Activated CD4-positive, CD25-positive, alpha-beta regulatory T cell treated with anti-CD3 and anti-CD28 coated beads, Interleukin-2, amount 50 U/mL, for 16 hours (primary cell): ENCODE measurements at places on chromosomes 11 and 22.

- DNase-seq = no peak
Measured at GRCh38 chr11:71420455-71421241, 27.5 kb downstream of the DHCR7 start.

DNA sequence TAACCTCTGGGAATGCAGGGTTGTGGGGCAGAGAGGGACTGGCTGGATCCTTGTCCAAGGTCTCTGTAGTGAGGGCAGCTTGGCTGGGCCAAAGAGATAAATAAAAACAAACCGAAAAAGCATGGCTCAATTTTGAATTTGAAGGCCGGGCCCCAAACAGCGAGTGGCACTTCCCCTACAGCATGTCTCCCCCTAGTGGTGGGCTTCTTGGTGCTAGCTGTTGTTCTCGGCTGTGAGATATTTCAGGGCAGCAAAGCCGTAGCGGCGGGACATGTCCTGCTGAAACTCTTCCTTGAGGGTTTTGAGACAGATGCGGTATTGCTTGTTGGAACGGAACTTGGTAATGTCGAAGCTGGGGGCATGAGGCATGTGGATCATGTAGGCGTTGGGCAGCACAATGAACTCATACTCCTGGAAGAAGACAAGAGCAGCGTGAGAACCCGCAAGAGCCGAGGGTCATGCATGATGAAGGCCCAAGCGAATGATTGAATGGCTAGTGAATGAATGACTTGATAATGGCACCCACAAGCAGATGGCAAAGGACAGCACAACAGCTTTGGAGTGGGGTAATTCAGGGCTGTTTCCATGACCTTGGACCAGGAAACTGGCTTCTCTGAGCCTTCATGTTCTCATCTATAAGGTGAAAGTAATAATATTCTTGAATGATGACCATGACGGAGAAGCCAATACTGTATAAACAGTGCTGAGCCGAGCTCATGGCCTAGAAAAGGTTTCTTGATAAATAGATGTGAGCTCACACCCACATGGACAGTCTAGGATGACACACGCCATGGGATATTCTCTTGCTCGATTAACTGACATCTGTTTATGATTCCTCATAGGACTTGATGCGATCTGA lies 216.3 kb upstream of the SYN3 start:
- no peak for DNase-seq

- DNase-seq = no peak
Measured at GRCh38 chr11:111930472-111930871, 6.7 kb upstream of the DIXDC1 start.

DNA sequence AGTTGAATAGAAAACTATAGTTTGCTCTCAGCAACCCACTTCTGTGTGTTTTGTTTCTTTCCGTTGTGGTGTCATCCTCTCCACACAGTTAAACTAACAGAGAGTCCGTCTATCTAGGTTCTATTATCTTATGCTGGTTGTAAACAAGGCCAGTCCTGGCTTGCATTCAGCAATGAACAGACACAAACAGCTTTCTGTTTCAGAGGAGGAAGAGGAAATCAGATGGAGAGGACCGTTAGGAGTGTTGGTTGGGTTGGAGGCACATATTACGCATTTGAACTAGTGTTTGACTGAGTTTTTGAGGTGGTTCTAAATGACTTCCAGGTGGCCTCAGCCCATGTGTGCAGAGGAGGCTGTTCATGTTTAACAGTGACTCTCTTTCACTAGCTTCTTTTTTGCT lies 129.5 kb upstream of the SORL1-AS1 start:
- DNase-seq = no peak

DNA sequence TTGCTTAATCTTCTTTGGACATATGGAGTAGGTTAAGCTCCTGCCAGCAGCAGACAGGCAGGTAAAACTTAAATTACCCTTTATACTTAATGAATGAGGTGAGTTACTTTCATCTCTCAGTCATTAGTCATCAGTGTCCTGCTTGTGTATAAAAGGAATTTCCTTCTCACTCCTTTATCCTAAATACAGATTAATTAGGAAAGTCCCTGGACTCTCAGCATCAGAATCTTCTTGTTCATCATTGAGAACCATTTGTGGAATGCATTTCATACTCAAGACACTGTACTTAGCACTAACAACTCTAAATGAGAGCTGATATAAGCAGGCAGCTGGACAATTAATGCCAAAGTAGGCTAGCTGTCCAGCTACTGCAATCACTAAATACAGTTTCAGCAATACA lies 630.4 kb downstream of the METTL15 start:
- no peak for DNase-seq

DNA sequence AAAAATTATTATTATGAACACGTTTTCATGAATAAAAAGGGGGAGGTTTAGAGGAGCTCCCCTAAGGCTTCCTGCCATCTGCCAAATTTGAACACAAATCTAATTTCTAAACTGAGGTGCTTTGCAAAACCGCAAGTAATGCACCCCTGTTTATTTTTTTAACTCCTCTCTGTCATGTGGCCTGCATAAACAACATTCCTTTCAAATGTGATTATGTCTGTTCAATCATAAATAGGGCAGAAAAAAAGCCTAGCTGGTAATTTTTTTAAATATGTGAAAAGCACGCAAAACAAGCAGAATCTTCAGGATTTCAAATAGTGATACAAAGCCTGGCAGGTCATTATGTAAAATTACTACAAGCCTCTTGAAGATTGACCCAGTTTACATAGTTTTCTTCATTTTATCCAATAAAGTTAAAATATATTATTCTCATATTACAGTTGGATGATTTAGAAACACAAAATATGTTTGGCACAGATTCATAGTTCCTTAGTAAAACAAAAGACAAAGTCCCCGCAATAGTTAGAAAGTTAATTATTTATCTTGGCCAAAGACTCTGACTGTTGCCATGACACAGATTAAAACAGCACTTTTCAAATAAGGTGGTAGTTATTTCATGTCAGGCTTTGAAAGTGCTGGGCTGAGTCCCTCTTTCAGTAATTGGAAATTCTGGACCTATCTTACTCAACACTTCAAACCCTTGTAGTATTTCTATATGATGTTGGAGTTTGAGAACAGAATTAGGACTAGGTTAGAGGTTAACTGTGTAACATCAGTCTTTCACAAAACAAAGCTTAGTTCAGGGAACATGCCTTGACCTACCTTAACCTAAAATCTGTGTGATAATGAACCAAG lies 200.3 kb upstream of the MPPED2 start:
- DNase-seq = no peak

DNA sequence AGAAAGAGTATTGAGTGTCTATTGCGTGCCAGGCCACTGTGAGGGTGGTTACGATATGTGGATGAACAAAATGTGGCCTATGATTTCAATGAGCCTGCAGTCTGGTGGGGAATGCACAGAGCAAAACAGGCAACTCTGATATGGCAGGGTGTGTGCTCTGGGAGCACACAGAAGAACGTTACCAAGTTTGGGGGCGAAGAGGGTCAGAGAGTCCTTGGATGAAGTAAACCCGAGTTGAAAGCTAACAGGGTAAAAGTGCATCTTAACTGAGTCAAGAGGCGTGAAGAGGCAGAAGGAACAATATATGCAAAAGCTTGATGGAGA lies 258 bp downstream of the CFAP68 start:
- no peak for DNase-seq

DNA sequence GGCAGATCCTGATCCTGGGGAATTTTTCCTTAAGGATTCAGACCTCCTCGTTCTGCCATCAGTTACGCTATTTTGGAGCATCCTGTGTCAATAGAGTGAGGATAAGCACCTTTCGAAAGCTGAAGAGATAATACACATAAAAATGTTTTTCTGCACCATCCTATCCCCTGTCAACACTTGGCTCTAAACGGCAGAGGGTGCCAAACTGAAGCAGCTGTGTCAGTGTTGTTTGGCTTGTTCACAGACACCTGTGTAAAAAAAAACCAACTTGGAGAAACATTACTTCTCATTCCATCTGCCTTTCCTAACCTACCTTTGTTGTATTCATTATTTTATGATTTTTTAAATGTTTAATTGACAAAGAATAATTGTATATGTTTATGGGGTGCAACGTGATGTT lies 417.0 kb upstream of the DDI1 start:
- DNase-seq = no peak

- no peak for DNase-seq
Measured at GRCh38 chr11:66510990-66511339, 530 bp downstream of the BBS1 start.

GRCh38 chr22:48088251-48088650 lies 1325.8 kb downstream of the TBC1D22A start:
- no peak for DNase-seq

DNA sequence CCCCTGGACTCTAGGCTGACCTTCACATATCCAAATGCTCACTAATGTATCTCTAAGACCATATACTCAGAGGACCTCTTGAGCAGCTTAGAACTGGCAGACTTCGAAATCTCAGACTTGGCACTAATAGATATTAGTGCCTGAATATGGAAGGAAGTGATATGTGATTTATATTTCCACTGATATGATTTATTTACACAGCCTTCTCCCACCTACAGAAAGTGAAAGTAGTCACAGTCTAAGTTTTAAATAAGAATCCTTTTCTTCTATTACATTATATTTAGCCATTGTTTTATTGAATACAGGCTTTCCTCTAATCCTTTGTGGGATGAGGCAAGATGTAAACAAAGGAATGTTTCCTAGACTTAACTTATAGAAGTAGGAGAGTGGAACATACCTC lies 6.7 kb upstream of the NAV2 start:
- no peak for DNase-seq

GRCh38 chr11:128929468-128929867 lies 13.2 kb downstream of the TP53AIP1 start:
- no peak for DNase-seq

GRCh38 chr11:123194337-123195187 lies 486 bp downstream of the CLMP start:
- DNase-seq = no peak

GRCh38 chr11:32034680-32035079 lies 56.2 kb upstream of the RCN1 start:
- no peak for DNase-seq

GRCh38 chr11:121892863-121893262 lies 223.2 kb downstream of the BLID start:
- no peak for DNase-seq
